ENCODE measurements at places on chromosomes 1 and 21.

DNA sequence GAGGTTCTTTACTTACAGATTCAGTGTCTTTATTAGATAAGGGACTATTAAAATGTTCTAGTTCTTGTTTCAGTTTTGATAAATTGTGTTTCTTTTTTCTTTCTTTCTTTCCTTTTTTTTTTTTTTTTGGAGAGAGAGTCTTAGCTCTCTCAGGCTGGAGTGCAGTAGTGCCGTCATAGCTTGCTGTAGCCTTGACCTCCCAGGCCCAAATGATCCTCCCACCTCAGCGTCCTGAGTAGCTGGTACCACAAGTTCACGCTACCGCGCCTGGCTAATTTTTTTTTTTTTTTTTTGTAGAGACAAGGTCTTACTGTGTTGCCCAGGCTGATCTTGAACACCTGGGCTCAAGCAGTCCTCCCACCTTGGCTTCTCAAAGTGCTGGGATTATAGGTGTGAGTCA, 76.6 kb downstream of the TMEM200B start:
- DNase-seq = no peak

DNA sequence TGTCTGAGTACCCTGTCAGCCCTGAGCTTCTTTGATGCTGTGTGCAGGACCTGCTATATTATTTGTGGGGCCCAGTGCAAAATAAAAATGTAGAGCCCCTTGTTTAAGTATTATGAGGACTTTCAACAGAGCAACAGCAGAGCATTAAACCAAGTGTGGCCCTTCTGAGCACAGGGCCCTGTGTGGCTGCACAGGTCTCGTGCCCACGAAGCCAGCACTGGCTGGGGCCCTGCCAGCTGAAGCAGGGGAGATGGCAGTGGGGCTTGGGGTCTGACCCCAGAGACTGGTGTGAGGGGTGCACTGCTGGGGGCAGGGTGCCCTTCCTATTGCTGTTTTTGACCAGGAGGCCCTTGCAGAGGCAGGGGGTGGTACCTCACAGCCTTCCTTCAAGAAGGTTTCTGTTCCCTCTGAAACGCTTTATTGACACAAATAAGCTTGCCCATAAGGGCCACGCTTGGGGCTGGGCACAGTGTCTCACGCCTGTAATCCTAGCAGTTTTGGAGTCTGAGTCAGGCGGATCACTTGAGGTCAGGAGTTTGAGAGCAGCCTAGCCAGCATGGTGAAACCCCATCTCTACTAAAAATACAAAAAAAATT, 2.2 kb upstream of the SEMA4A start:
- peak; percentile 87 for DNase-seq

- DNase-seq = peak; percentile 66
Measured at GRCh38 chr1:218718206-218718605, 373.1 kb downstream of the TGFB2 start.

DNA sequence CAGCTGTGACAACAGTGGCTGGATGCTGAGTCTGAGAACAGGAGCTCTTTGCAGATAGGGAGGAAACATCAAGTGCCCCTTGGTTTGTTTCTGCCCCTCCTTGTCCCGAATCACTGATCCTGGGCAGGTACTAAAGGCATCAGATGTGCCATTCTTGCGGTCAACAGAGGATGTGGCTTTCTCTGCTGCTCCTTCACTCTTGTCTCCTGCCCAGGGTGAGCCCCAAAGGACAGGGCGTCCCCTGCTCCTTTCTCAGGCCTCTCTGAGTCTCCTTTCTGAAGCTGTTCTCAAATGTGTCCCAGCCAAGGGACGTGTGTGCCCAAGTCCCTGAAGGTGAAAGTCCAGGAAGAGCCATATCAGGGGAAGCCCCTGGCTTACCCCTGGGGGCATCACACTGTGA, 31.7 kb downstream of the SLC37A1 start:
- no peak for DNase-seq

DNA sequence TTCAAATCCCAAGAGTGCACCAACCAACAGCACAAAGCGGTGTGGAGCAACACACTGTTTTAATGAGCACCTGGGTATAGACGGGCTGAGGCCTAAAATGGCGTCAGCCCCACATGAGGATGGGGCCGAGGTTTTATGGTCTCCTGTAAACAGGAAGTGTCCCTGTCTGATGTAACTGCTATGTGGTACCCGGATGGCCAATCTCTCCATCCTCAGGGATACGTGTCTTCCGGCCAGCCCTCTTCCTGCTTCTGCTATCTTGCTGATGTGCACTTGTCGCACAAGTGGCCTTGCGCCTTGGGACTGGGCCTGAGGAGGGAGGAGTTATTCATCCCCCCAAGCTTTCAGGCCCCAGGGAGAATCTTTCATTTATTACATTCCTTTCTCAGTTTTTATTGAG, 73.5 kb downstream of the CNST start:
- DNase-seq = no peak

DNA sequence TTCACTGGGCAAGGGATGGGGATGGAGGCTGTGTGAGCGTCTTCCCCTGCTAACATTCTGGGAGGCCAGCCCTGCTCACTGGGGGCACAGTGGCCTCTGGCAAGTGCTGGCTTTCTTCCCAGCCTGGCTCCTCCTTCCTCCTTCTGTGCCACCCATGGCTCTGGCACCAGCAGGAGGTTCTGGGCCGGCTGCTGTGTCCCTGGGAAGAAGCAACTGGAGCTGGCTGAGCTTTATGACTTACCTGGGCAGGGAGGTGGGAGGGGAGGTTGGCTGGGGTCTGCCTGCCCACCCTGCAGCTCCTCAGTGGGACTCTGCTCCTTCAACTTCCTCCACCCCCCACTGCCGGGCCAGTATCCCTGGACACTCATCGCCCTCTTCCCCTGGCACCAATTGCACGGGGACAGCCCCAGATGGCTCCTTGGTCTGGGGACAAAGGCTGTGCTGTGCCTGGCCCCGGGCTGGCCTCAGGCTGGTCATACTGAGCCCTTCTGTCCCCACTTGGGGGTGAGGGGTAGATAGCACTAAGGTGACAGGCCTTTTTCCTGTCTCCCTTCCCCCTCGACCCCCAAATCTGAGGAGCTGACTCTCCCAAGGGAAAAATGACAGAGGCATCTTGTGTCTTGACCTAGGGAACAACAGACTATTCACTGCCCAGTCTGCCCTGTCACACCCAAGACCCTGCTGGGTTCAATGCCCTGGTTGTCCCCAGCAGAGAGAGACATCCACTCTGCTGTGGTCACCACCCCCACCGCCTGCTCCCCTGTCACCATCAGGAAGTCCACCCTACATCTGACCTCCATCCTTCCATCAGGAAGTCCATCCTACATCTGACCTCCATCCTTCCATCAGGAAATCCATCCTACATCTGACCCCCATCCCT, 14.4 kb downstream of the CDK18 start:
- DNase-seq = peak; percentile 26

- DNase-seq = no peak
Measured at GRCh38 chr1:108925920-108926319, 37.4 kb downstream of the CLCC1 start.

DNA sequence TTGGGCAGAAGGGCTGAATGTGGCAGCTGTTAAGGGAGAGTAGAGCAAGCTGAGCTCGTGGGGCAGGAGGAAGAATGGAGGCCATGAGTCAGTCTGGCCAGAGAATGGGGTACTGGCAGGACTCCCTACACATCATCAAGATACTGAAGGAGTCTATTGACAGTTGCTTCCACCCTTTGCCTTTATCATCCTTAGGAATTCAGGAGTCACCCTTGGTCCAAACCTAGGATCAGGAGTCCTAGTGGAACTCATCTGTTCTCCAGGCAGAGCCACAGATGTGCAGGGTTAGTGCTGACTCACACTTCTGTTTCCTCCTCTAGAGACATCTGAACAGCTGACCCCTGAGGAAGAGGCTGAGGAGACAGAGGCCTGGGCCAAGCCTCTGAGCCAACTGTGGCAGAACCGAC, 18.7 kb upstream of the ST3GAL3 start:
- peak; percentile 56 for DNase-seq

GRCh38 chr1:158153179-158153578, 27.5 kb upstream of the CD1D start:
- DNase-seq = no peak
